Cardiac septum (tissue), 1 donor: ENCODE measurements at places on chromosomes 2 and 18. TPM values are rescaled to one million over a fixed set of nuclear protein-coding genes. Genes with fewer than 3 reads are reported as not detected.

The LBX2 gene
- 0.51 TPM for total RNA-seq

GRCh38 chr2:186761814-186762213 lies 68.0 kb downstream of the FAM171B start:
- DNase-seq = no peak

GRCh38 chr2:175844169-175844568 lies 157.9 kb downstream of the LNPK start:
- no peak for DNase-seq

The CRYBA2 gene
- total RNA-seq = not detected
